ENCODE measurements at places on chromosomes 5 and 9. TPM values are rescaled to one million over a fixed set of nuclear protein-coding genes. Genes with fewer than 3 reads are reported as not detected.

- peak; percentile 45 for DNase-seq
Measured at GRCh38 chr5:74296685-74297408, 343.7 kb downstream of the ENC1 start.

GRCh38 chr5:44385291-44385900 is 3.8 kb downstream of the FGF10 start:
- DNase-seq, result no peak

GRCh38 chr5:87754009-87754757 is 341.5 kb upstream of the CCNH start:
- DNase-seq, result no peak

DNA sequence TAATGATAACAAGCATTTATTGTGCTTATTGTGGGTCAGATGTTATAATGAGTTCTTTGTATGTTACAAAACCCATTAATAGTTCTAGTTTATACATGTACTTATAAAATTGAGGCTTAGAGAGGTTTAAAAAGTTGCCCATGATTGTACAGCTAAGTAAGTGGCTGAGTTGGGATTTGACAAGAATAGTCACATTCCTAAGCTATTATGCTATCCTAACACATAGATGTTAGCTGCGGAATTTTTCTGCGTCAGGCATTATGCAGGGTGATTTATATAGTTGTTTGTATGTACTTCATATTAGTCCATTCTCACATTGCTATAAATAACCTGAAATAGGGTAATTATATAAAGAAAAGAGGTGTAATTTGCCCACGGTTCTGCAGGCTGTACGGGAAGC is 12.5 kb downstream of the COMMD10 start:
- no peak for DNase-seq

DNA sequence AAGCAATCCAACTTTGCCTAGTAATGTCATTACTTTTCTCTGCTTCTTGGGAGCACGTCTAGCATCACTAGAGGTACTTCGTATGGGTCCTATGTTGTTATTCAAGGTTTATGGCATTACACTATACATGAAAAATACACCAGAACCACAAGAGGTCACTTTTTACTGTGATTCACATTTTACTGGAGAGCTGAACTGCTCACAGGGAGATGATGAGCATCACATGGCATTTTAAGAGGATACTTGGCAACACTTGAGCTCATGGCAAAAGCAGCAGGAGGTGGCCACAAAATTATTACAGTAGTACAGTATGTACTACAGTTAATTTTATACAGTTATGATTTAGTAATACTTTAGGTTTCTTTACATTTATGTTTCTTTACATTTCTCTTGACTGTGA is 223.4 kb downstream of the PARP8 start:
- no peak for DNase-seq

GRCh38 chr5:179734536-179735164 is 2.0 kb downstream of the MAML1 start:
- DNase-seq, result no peak

TAF11L5 gene
- not detected for total RNA-seq

- no peak for DNase-seq
Measured at GRCh38 chr9:129665814-129666520, 520 bp downstream of the PRRX2 start.

- peak; percentile 17 for DNase-seq
Measured at GRCh38 chr5:90421136-90421535, 11.6 kb upstream of the CETN3 start.

- peak; percentile 38 for DNase-seq
Measured at GRCh38 chr5:170636206-170636605, 132.4 kb downstream of the KCNIP1 start.

GRCh38 chr5:81749561-81750307 is 1.2 kb downstream of the SSBP2 start:
- no peak for DNase-seq

GRCh38 chr9:95754533-95755420 is 120.7 kb upstream of the ERCC6L2 start:
- no peak for DNase-seq

PAEP gene
- total RNA-seq, result not detected

DNA sequence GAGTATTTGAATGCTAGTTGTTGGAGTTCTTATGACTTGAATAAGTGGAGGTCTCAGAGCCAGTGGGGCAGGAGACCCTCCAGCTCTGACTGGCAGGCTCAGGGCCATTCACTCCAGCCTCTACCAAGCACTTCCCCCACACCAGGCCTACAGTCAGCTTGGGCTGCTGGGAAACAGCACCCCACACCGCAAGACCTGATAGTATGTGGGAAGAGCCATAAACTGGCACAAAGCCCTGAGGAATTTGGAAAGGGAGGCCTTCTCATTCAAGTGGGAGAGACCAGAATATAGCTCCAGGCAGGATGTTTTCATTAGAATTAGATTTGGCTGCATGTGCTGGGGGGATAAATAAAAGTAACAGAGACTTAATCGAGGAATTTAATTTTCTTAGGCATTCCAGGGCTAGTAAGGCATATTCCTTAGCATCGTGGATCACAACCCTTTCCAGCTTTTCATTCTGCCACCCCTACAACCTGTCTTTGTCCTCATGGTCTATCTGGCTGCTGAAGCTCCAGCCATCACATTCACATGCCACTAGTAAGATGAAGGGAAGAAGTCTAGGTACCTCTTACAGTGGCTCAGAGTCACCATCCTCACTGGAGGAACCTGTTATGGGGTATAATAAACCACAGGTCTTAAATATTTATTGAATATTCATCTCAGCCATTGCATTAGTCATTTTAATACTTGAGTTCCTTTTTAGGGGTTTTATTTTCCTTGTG is 47.5 kb downstream of the TMOD1 start:
- DNase-seq, result no peak

RNF183 gene
- total RNA-seq, result not detected

SEMA6A gene
- total RNA-seq, result 51.1 TPM

DNA sequence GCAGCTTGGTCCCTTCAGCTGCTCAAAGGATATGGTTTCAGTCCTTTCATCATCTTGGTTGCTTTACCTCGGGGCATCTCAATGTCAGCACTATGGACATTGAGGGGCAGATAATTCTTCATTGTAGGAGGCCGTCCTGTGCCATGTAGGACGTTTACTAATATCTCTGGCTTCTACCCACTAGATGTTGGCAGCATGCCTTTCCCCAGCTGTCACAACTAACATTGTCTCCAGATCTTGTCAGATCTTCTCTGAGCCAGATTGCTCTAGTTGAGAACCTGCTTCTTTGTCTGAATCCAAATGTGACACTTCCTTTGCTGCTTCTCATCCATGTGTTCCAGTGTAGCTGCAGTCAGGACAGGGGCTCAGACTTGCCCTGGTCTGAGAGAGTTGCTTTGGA is 10.3 kb downstream of the PTPA start:
- no peak for DNase-seq

PCDHGA6 gene
- 1.2 TPM for total RNA-seq

DNA sequence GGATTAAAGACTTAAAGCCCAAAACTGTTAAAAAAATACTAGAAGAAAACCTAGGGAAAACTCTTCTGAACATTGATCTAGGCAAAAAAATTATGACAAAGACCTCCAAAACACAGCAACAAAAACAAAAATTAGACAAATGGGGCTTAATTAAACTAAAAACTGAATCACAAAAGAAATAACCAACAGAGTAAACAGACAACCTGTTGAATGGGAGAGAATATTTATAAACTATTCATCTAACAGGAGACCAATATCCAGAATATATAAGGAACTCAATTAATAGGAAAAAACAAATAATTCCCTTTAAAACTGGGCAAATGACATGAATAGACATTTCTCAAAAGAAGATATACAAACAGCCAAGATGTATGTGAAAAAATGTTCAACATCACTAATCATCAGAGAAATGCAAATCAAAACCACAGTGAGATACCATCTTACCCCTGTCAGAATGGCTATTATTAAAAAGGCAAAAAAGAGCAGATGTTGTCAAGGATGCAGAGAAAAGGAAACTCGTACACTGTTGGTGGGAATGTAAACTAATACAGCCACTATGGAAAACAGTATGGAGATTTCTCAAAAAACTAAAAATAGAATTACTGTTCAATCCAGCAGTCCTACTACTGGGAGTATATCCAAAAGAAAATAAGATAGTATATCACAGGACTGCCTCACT is 50.2 kb upstream of the TLX3 start:
- no peak for DNase-seq

- DNase-seq, result no peak
Measured at GRCh38 chr9:133247632-133248031, 27.4 kb downstream of the ABO start.

DNA sequence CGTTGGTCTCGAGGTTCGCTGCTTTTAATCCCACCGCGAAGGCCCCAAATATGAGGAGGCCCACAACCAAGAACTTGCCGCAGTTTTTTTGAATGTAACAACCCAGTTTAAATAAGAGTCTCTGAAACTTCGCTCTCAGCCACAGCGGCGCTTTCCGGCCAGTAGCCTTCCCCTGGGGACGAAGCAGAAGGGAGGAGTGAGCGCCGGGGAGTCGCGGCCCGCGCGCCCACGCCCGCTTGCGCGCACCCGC is 10.4 kb downstream of the PTCH1 start:
- DNase-seq, result peak; percentile 33

GRCh38 chr5:40332970-40333369 is 346.7 kb upstream of the PTGER4 start:
- peak; percentile 58 for DNase-seq

TAF11L10 gene
- not detected for total RNA-seq

CDX1 gene
- not detected for total RNA-seq

GALNT10 gene
- total RNA-seq, result 52.3 TPM

GRCh38 chr9:113602126-113603047 is 138.9 kb downstream of the RGS3 start:
- no peak for DNase-seq

DNA sequence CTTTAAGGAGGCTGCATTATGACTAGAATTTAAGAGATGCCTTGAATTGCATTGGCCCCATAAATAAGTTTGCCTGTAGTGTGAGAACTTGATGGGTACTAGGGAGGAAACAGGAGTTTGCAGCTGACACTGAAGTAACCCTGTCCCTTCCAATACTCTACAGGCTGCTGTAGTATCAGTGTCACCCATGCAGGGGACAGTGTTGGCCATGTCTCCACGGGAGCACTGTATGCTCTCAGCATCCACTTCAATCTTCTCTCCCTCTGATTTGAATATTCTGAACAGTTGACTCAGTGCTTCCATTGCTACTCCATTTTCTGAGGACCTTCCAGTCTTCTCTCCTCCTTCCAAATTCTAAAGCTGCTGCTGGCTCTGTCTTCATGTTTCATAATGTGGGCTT is 11.4 kb upstream of the IFNA14 start:
- DNase-seq, result no peak

GRCh38 chr5:143564417-143564816 is 160.9 kb upstream of the NR3C1 start:
- no peak for DNase-seq

DNA sequence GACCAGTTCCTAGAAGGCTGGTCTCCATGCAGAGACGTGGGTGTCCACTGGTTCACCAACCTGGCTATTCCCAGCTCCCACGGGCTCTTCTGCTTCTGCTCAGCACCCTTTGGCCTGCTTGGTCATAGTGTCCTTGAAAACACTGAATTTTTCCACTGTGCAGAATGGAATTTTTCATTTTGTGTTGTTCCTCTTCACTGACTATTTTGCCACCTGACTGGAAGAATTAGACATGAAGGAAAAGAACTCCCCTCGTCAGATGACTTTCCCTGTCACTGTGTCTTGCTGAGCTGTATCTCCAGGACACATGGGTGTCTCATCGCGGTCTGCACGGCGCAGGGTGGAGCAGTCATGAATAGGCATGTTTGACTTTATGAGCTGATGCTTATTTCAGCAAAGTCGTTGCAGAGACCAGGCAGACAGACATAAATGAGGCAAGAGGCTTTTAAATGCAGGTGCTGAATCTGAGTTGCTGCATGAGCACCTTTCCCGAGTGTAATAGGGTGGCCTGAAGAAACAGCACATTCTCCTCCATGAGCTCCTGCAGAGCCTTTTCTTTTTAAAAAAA is 50.2 kb upstream of the SEMA4D start:
- DNase-seq, result no peak

- peak; percentile 43 for DNase-seq
Measured at GRCh38 chr5:132962429-132963021, 909 bp downstream of the AFF4 start.

IRX2 gene
- total RNA-seq, result 1.5 TPM

ATG12 gene
- total RNA-seq, result 19.9 TPM

CD274 gene
- 6.4 TPM for total RNA-seq

GRCh38 chr9:134787601-134788531 is 92.7 kb upstream of the FCN2 start:
- DNase-seq, result no peak

DNA sequence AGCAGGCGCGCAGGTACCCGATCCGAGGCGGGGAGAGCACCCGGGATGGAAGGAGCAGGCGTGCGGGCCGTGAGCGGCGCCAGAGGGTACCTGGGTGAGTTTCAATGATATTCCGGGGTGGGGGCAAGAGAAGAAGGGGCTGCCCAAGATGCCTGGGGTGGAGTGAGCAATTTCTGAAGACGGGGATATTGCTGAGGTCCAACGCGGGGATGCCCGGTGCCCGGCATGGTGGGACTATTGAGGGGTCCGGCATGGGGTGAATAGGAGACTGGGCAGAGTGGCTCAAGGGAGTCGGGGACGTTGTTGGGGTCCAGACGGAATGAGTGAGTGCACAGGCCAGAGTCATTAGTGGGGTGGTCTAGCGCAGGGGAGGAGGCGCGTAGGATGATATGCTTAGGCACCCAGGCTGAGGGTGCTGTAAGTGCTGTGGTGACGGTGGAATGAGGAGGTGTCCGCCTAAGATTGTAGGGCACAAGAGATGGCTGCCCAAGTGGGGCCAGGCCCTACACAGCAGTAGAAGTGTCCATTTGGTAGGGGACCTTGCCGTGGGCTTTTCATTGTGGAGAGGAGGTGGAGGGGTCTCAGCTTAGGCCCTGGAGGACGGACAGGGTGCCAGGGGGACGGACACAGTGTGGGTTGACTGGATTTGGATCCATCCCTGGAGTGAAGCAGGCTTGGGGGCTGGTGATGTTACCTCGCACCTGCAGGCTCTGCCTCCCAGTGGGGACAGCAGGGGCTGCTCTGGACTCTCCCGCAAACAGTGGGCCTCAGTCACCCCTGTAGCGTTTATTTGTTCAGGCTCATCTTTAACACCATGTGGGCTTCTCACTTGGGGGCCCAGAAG is 719 bp downstream of the MIGA2 start:
- no peak for DNase-seq

FBXL7 gene
- 28.2 TPM for total RNA-seq

DNA sequence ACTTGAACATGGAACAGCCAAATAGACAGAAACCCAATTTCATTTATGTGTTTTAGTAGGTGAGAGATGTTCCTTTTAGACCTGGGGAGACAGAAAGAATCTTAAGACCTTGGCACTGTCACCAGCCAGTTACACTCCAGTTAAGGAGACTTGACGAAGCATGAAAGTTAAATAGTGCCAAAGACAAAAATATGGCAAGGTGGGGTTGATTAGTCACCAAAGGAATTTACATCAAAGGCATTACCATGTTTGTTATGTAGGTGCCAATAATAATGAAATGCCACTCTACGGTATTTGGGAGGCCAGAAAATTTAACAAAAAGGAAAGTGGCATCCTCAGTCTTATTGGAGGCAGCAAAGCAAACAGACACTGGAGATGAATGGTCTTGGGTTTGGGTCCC is 9.2 kb upstream of the IL12B start:
- DNase-seq, result no peak
